ENCODE measurements at places on chromosomes 16 and 17.

DNA sequence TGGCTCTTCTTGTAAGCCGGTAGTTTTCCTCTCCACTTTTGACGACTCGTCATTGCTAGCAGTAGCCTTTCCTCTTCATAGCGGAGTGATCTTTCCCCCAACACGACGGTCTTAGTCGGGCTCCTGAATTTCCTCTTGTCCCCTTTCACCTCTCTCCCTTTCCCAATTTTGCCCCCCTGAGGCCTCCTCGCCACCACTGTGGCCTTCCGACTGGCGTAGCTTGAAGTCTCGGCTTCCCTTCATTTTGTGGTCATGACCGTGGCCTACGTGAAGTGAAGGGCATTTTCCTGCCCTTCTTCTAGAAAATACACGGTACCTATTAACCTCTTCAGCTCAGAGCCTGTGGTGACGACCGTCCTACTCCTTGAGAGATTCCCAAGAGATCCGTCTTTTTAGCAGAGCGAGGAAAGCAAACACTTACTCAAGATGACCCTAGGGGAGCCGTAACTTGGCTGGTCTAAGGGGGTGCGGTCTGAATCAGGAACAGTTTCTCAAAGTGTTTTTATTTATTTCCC is 787 bp downstream of the PRKAR1A start:
- H3K4me1 ChIP-seq: peaks cover 50% of the 10 kb centered on the region
- DNase-seq: no peak
- no peaks in the 10 kb centered on the region for H3K27me3 ChIP-seq
- peak overlapping the region; percentile 99 for H3K27ac ChIP-seq
- peak overlapping the region; percentile 82 for H3K4me3 ChIP-seq
- H3K36me3 ChIP-seq: no peaks in the 10 kb centered on the region

- H3K4me1 ChIP-seq: peaks cover 5% of the 10 kb centered on the region
- H3K27ac ChIP-seq: no peak overlapping the region
- H3K36me3 ChIP-seq: peaks cover 14% of the 10 kb centered on the region
- DNase-seq: no peak
These were observed 3.7 kb upstream of the DNASE1 start for GRCh38 chr16:3650631-3651265.

DNA sequence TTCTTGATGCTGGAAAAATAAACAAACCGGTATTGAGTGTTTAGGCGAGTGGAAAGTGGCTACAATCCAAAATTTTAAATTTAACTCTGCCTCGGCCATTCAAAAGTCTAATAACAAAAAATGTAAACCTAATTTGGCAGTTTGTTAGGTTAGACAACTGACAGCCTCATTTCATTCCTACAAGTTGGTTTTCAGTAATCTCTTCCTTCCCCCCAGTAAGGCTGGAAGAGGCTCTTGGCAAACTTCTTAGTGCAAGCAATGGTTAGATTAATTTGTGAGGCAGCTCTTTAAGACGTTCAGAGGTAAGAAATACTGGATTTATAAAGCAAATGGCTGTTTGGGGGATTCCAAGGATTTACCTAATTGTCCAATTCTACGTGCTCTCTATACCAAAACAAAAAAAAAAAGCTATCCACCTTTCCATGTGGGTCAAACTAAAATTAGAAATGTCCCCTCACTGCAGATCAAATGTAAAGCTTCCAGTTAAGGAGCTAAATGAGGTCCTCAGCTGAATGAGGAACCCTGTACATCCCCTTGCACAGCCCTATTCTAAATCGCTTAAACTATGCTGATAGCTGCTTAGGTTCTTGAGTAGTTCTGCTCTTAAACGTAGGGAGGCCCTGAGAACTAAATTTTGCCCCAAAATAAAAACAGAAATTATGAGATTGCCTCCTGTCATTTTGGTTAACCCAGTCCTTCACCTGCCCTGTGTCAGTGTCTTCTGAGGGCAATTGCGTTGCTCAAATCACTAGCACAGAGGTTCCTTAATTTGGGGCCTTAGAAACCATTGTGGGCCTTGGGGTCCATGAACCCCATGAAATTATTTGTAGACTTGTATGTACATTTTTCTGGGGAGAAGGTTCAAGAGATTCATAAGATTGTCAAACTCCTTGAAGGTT is 2.9 kb downstream of the HEXIM1 start:
- peaks cover 54% of the 10 kb centered on the region for H3K4me1 ChIP-seq
- H3K27ac ChIP-seq: peak overlapping the region; percentile 98
- DNase-seq: no peak
- peak overlapping the region; percentile 68 for H3K4me3 ChIP-seq
- H3K27me3 ChIP-seq: no peaks in the 10 kb centered on the region

GRCh38 chr16:87625241-87625797 is 23.0 kb downstream of the JPH3 start:
- no peak overlapping the region for H3K27ac ChIP-seq
- no peaks in the 10 kb centered on the region for H3K27me3 ChIP-seq

- H3K36me3 ChIP-seq: no peaks in the 10 kb centered on the region
- H3K27ac ChIP-seq: no peak overlapping the region
- no peaks in the 10 kb centered on the region for H3K4me1 ChIP-seq
These were observed 398.8 kb upstream of the SALL1 start for GRCh38 chr16:51549836-51550235.

GRCh38 chr17:32520737-32521404 is 34.1 kb downstream of the CDK5R1 start:
- no peaks in the 10 kb centered on the region for H3K27me3 ChIP-seq
- DNase-seq: no peak
- H3K36me3 ChIP-seq: no peaks in the 10 kb centered on the region
- peaks cover 15% of the 10 kb centered on the region for H3K4me1 ChIP-seq
- H3K4me3 ChIP-seq: no peak overlapping the region

DNA sequence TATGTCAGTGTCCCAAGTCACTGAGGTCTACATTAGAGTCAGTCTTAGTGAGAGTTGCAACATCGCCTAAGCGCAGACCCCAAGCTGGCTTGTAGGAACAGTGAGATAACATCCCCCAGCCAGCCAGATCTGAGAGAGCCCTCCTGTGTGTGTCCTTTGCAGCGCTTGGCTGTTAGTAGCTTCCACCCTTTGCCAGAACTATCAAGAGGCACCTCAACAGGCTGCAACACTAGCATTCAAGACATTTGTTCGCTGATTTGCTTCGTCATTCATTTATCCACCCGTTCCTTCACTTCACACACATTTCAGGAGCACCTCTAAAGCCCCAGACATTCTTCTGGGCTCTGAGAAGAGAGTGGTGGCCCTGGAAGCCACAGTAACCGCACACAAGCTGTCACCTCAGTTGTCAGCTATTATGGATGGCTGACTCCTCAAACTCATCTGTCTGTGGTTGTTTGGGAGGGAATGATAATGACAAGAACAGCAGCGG is 289.6 kb downstream of the WWOX start:
- DNase-seq: no peak
- no peaks in the 10 kb centered on the region for H3K27me3 ChIP-seq
- no peak overlapping the region for H3K27ac ChIP-seq
- H3K4me3 ChIP-seq: no peak overlapping the region
- peaks cover 15% of the 10 kb centered on the region for H3K4me1 ChIP-seq

DNA sequence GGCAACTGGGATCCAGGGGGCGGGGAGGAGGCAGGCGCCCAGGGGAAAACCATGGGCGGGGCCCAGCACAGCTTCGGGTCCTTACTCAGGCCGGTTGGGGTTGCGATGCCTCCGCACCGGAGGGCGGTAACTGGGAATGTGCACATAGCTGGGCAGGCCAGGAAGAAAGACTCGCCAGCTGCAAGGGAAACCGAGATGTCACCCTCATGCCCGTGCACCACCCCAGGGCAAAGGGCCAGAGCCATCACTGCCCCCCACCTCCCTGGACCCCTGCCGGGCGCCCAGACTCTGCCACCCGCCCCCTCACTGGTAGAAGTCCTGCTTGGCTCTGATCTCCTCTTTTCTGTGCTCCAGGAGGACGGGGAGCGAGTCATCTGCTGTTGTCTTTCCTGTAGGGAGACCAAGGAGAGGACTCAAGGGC is 6.7 kb downstream of the ALOX12B start:
- DNase-seq: no peak
- peaks cover 21% of the 10 kb centered on the region for H3K4me1 ChIP-seq
- H3K27ac ChIP-seq: no peak overlapping the region

- no peaks in the 10 kb centered on the region for H3K27me3 ChIP-seq
- H3K27ac ChIP-seq: no peak overlapping the region
- DNase-seq: no peak
- H3K4me1 ChIP-seq: peaks cover 23% of the 10 kb centered on the region
These were observed 19.7 kb downstream of the TEX2 start for GRCh38 chr17:64243340-64243739.

DNA sequence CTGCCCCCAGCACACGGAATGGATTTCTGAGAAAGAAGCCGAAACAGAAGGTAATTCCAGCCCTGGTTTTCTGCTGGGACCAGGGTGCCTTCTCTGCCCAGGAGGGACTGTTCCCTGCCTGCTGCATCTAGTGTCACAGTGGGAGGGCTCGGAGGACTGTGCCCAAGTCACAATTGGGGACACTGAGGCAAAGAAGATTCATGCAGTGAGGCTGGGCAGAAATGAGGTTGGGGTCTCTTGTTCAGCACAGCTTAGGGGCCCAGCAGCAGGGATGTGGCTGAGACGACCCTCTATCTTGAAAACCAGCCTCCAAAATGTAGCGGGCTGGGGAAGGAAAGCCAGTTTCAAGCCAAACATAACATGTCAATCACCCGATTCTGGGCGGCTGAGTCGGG is 592 bp downstream of the IL21R start:
- H3K36me3 ChIP-seq: no peaks in the 10 kb centered on the region
- no peak overlapping the region for H3K4me3 ChIP-seq
- DNase-seq: no peak
- H3K27ac ChIP-seq: no peak overlapping the region
- H3K4me1 ChIP-seq: peaks cover 19% of the 10 kb centered on the region

DNA sequence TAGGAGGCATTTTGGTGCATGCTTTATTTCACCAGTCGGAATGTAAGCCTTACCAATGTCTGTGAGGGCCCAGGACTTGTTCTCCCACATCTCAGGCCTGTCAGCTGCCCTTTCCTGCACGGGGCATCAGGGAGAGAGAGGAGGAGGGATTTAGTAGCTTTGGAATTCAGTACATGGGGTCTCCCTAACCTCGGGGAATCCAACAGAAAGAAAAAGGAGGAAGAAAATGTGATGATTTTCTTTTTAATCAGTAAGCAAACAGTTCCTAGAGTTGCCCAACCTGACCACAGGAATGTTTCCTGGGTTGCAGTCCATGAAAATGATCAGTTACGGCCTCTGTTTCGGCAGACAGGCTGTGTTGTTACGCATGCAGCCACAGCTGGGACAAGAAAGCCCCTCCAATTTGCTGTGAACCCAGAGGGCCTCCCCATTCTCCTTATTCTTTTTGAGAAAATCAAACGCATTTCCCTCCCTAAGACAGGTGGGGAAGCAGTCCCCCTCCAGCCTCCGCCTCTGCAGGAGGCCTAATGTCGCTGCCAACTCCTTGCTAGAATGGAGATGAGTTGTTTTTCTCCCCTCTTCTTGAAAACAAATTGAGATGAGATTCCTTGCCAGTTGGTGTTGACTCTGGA is 53.1 kb upstream of the TANGO6 start:
- peaks cover 10% of the 10 kb centered on the region for H3K4me1 ChIP-seq
- H3K27me3 ChIP-seq: no peaks in the 10 kb centered on the region
- peak overlapping the region; percentile 14 for H3K27ac ChIP-seq
- H3K4me3 ChIP-seq: no peak overlapping the region
- no peak for DNase-seq

GRCh38 chr16:2969545-2970521 is 685 bp downstream of the PAQR4 start:
- no peak overlapping the region for H3K27ac ChIP-seq
- no peaks in the 10 kb centered on the region for H3K36me3 ChIP-seq
- peaks cover 41% of the 10 kb centered on the region for H3K4me1 ChIP-seq
- no peak for DNase-seq
- peaks cover 12% of the 10 kb centered on the region for H3K27me3 ChIP-seq
- peak overlapping the region; percentile 67 for H3K4me3 ChIP-seq

DNA sequence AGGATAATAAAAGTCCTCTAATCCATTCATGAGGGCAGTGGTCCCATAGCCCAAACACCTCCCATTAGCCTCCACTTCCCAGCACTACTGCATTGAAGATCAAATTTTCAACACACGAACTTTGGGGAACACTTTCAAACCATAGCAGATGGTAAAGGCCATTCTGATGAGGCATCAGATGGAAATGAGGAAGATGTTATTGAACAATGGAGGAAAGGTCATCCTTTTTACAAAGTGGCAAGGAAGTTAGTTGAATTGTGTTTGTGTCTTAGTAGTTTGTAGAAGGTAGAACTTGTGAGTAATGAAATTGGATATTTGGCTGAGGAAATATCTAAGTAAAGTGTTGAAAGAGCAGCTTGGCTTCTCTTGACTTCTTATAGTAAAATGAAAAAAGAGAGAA is 93.3 kb upstream of the NLRP1 start:
- no peaks in the 10 kb centered on the region for H3K36me3 ChIP-seq
- no peak overlapping the region for H3K27ac ChIP-seq
- DNase-seq: no peak
- H3K27me3 ChIP-seq: no peaks in the 10 kb centered on the region

GRCh38 chr17:50844117-50844700 is 8.8 kb downstream of the WFIKKN2 start:
- H3K4me3 ChIP-seq: no peak overlapping the region
- no peaks in the 10 kb centered on the region for H3K4me1 ChIP-seq
- H3K36me3 ChIP-seq: no peaks in the 10 kb centered on the region
- no peaks in the 10 kb centered on the region for H3K27me3 ChIP-seq
- peak; percentile 80 for DNase-seq

DNA sequence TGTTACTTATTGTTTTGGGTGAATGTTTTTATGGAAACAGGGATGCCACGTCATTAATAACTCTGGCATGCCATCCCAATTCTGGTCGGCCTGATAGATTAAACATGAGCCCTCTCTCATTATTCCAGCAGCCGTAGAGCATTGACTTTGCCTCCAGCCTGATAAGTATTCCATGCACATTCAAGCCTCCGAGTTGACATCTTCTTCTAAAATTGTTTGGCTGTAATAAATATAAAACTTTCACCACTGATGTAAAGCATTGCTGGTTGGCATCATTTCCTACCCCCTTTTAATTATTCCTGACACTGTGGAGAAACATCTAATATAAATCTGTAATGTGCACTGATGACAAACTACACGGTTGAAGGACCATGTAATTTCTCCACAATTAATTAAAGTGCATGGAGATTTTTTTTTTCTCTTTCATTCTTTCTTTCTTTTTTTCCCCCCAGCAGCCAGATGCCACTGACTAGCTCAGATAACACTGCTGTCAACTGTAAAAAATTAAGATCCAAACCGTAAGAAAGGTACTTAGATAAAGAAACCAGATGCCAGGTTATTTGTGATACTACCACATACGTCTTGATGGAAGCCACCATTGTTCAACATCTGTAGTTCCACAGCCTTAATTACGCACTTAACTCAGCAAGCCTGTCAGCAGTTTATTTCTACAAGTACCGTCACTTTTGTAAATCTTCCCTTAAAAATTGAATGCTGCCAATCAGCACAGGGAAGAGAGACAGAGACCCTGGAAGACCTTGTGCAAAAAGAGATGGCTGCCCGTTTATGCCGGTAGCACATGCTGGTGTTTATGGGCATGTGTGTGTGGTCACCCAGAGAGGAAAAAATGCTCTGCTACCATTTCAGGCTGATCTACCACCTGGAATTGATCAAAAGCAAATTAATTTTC is 237.7 kb downstream of the IRX3 start:
- H3K27ac ChIP-seq: no peak overlapping the region
- no peak for DNase-seq
- H3K27me3 ChIP-seq: no peaks in the 10 kb centered on the region
- H3K4me1 ChIP-seq: peaks cover 22% of the 10 kb centered on the region

GRCh38 chr17:33942414-33942813 is 312.7 kb upstream of the CCL2 start:
- no peaks in the 10 kb centered on the region for H3K27me3 ChIP-seq
- H3K27ac ChIP-seq: no peak overlapping the region
- no peak overlapping the region for H3K4me3 ChIP-seq
- no peaks in the 10 kb centered on the region for H3K4me1 ChIP-seq
- DNase-seq: no peak
- no peaks in the 10 kb centered on the region for H3K36me3 ChIP-seq
